ENCODE measurements at places on chromosomes 4 and X.
A peak's percentile ranks its signal among the peaks of the same experiment; 100 is the strongest.

DNA sequence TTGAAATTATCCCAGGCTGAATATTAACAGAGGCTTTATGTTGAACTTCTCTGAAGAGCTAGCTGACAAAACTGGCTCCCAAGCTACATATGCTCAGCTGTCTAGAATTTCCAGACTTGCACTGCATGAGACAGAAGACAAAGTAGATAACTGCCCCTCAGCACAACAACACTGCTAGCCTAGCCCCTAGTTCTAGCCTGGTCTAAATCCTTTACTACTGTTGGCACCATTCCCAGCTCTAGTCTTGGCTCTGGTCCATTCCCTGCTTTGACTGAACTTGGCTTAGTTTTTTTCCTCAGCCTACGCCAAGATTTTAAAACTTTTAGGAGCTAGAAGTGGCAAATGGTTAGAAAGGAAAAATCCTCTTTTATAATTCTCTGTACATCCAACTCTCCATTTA is 7.6 kb upstream of the OPHN1 start:
- DNase-seq: peak; percentile 61

GRCh38 chr4:168509786-168510185 is 12.9 kb downstream of the PALLD start:
- DNase-seq: no peak

DNA sequence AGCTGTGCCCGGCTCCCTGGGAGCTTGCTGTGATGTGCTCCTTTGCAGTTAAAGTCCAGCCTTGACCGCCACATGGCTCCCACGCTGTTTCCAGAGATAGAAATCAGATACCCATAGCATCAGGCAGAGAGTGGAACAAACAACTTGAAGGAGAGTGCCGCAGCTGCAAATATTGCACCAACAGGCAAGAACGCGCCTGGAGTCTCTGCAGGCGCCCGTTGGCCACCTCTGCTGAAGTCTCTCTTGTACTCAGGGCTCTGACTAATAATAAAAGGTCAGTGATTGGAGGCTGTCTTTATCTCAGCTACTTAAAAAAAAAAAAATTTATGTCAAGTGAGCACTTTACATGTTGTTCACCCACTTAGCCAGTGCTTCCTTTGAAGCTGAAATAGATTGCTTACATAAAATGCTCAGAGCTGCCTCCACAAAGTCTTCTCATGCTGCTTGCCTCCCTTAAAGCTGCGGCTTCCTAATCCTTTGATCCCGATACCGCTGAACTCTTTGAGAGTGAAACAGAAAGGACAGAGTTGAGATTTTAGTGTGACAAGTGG is 30.9 kb upstream of the TENM3 start:
- DNase-seq: no peak

- peak; percentile 48 for DNase-seq
Measured at GRCh38 chr4:148071009-148071408, 339.1 kb downstream of the ARHGAP10 start.

DNA sequence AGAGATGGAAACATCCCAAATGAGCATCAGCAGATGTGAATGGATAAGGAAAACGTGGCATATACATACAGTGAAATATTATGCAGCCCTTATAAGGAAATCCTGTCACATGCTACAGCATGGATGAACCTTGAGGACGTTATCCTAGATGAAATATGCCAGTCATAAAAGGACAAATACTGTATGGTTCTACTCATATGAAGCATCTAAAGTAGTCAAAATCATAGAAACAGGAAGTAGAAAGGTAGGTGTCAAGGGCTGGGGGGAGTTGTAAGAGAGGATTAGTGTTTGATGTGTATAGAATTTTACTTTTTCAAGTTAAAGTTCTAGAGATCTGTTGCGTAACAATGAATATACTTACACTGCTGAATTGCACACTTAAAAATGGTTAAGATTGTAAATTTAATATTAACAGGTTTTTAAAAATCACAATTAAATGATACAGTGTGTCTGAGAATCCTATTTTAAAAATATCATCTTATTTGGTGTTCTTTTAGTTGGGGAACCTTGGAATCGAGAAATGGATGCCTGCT is 58.5 kb downstream of the KDM6A start:
- no peak for DNase-seq

DNA sequence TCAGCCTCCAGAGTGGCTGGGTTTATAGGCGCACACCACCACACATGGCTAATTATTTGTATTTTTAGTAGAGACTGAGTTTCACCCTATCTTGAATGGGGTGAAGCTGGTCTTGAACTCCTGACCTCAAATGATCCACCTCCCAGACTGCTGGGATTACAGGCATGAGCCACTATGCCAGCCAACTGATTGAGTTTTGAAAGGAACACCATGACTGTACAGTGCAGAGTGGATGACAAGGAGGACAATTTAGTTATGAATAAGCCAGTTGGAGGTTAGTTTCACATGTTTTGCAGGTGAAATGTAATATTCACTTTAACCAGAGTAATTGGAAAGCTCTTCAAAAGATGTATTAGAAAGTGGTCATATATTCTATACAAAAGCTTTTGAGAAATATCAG is 60.8 kb downstream of the PCDH18 start:
- DNase-seq: no peak

DNA sequence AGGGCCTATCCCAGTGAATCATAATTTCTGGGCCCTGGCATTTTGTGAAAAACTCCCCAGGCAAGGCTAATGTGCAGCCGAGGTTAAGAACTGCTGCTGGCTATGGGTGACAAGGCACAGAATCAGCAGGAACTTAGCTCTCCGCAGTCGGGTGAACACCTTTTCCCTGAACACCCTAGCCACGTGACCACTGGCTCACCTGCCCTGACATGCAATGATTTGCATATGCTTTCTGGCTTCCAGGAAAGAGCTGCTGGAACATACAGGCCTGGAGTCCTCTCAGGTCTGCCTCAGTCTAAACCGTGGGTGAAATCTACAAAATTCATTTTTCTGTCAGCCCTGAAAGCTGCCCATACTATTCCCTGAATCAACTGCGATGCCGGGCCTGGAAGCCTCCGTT is 56.6 kb downstream of the ZNF827 start:
- no peak for DNase-seq

- no peak for DNase-seq
Measured at GRCh38 chr4:39446483-39446841, 12.3 kb downstream of the RPL9 start.

- no peak for DNase-seq
Measured at GRCh38 chr4:146435962-146436361, 85.8 kb downstream of the SLC10A7 start.

All from right atrium auricular region (tissue), 2 donors.